ENCODE measurements at places on chromosomes 6 and 20.
A peak's percentile ranks its signal among the peaks of the same experiment; 100 is the strongest.

- DNase-seq: no peak
These were observed 37.6 kb upstream of the EPB41L1 start for GRCh38 chr20:36116807-36117441.

DNA sequence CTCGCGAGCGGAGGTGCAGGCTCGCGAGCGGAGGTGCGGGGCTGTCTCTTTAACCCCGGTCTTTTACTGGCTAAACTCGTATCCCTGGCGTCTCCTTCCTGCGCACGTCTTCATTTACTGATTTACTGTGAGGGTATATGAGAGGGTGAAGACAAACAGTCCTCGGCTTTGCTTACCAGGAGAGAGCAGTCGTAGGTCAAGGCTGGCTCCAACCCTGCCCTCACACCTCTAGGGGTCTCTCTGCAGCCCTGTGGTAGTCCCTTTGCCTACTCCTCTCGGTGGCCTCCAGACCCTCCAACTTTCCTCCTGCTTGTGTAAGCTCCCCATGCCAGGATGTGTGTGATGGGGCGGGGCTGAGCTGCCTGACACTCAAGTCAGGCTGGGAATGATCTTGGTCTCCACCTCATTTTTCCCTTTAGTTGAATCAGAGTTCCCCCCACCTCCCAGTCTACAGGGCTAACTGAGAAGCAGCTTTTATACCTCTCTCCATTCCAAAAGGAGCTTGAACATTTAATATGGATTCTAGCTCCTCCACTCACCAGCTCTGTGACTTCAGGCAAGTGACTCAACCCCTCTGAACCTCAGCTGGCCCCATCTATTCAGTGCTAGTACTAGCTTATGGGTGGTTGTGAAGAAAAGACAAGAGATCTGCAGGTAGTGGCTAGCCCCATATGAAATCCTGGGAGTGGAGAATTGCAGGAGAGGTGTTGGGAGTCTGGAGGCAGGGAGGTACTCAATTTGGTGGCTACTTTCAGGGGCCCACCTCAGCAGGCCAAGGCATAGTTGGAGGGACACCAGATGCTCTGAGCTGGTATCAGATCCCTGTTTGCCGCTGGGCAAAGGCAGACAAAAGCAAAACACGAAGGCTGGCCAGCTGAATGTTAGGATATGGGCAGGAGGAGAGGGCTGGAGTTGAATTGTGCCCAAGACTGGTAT lies 902 bp downstream of the SLC29A1 start:
- peak; percentile 1 for DNase-seq

GRCh38 chr20:42192321-42192720 lies 574.1 kb upstream of the CHD6 start:
- DNase-seq: no peak

- no peak for DNase-seq
These were observed 373.5 kb upstream of the BTBD3 start for GRCh38 chr20:11544029-11544678.

All from stimulated activated naive CD4-positive, alpha-beta T cell treated with Interleukin-2 at 50 U/mL for 16 hours (primary cell).